ENCODE measurements at places on chromosomes 11 and 22. TPM values are rescaled to one million over a fixed set of nuclear protein-coding genes. Genes with fewer than 3 reads are reported as not detected.

RAG1 gene
- not detected for polyA plus RNA-seq

CD3D gene
- not detected for polyA plus RNA-seq

NPAS4 gene
- polyA plus RNA-seq, result not detected

MRGPRX2 gene
- not detected for polyA plus RNA-seq

BAIAP2L2 gene
- polyA plus RNA-seq, result not detected

TRIM49 gene
- polyA plus RNA-seq, result not detected

SLC17A6 gene
- not detected for polyA plus RNA-seq

ACRV1 gene
- polyA plus RNA-seq, result 0.56 TPM

PNPLA5 gene
- not detected for polyA plus RNA-seq

PKP3 gene
- not detected for polyA plus RNA-seq

FBLN1 gene
- polyA plus RNA-seq, result 0.56 TPM

RAB39A gene
- 2.8 TPM for polyA plus RNA-seq

POU2AF3 gene
- polyA plus RNA-seq, result 0.65 TPM

CHST1 gene
- 3.8 TPM for polyA plus RNA-seq

JAML gene
- polyA plus RNA-seq, result not detected

OR56A1 gene
- polyA plus RNA-seq, result not detected

ST3GAL4 gene
- polyA plus RNA-seq, result 0.38 TPM

NRXN2 gene
- 3.1 TPM for polyA plus RNA-seq

PRR33 gene
- not detected for polyA plus RNA-seq

OR51E2 gene
- polyA plus RNA-seq, result not detected

NCR3LG1 gene
- polyA plus RNA-seq, result 0.45 TPM

FAM118A gene
- polyA plus RNA-seq, result 8.1 TPM

C11orf97 gene
- polyA plus RNA-seq, result not detected

CD3G gene
- not detected for polyA plus RNA-seq

HPX gene
- not detected for polyA plus RNA-seq
